GM23248 (cell line): ENCODE measurements at places on chromosomes 7 and 10. TPM values are rescaled to one million over a fixed set of nuclear protein-coding genes. Genes with fewer than 3 reads are reported as not detected.

The LRMDA gene
- total RNA-seq, result 0.13 TPM in 1 of 2 replicates, not detected in the other

The TTYH3 gene
- total RNA-seq, result 25.3 and 33.6 TPM in 2 replicates

The C10orf105 gene
- total RNA-seq, result not detected in 2 replicates

The ARHGEF5 gene
- 2.4 TPM in 2 replicates for total RNA-seq

The CALY gene
- 0.86 TPM in 1 of 2 replicates, not detected in the other for total RNA-seq

The GHRHR gene
- total RNA-seq, result not detected in 2 replicates

The SKIDA1 gene
- not detected in 2 replicates for total RNA-seq

The LIPM gene
- not detected in 2 replicates for total RNA-seq

The ZNF804B gene
- not detected in 2 replicates for total RNA-seq

The TDRD1 gene
- total RNA-seq, result not detected in 2 replicates

The IRF5 gene
- under 0.01 and 1.6 TPM in 2 replicates for total RNA-seq

GRCh38 chr7:128812514-128813168 lies 17.6 kb upstream of the FLNC start:
- DNase-seq, result no peak

GRCh38 chr10:12473491-12473890 lies 124.1 kb downstream of the CAMK1D start:
- DNase-seq, result no peak

GRCh38 chr10:17655567-17656146 lies 11.7 kb downstream of the STAM start:
- no peak for DNase-seq

DNA sequence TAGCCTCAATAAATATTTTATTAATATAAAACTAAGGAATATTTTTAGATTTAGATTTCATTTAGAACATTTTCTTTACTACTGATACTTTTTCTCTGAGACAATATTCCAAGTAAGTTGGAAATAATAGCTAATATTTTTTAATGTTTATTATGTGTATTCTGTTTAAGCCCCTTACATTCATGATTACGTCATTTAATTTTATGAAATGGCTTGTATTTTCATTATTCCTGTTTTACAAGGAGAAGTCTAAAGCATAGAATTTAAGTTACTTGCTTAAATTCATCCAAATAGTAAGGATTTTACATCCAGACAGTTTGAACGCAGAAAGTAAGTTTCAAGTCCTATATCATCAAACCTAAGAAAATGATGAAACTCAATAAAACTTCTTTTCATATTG lies 6.1 kb downstream of the DGKB start:
- no peak for DNase-seq

- no peak for DNase-seq
Measured at GRCh38 chr7:128951296-128951695, 13.6 kb downstream of the IRF5 start.

DNA sequence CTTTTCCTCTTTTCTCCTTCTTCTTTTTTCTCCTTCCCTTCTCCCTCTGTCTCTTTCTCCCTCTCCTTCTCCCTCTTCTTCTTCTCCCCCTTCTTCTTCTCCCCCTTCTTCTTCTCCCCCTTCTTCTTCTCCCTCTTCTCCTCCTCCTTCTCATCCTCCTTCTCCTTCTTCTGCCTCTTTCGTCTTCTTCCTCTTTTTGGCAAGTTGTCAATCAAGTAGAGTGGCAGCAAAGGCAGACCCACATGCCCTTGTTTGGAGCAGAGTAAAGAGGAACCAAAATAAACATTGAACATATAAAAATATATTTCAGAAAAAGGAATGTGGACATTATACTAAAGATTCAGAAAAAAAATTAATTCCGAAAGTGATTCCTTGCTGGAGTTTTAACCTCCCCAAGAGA lies 59.6 kb upstream of the ZNF33B start:
- no peak for DNase-seq

DNA sequence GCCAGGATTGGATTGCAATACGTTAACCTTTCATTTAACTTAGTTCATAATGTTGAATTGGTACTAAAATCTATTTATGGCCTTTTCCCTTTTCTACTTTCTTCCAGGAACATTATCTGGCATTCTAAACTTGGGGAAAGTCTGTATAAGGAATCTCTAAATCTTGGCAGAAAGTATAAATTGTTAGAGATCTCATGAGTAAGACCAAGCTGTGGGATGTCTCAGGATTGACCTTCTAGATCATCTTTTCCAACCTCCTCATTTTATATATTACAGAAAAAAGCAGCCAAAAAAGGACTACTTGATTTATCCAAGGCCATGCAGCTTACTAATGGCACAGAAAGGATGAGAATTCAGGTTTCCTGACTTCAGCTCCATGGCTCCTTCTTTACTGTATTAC lies 598.3 kb downstream of the INHBA start:
- DNase-seq, result peak; percentile 40

GRCh38 chr10:30980951-30981616 lies 50.6 kb downstream of the ZNF438 start:
- peak; percentile 76 for DNase-seq

DNA sequence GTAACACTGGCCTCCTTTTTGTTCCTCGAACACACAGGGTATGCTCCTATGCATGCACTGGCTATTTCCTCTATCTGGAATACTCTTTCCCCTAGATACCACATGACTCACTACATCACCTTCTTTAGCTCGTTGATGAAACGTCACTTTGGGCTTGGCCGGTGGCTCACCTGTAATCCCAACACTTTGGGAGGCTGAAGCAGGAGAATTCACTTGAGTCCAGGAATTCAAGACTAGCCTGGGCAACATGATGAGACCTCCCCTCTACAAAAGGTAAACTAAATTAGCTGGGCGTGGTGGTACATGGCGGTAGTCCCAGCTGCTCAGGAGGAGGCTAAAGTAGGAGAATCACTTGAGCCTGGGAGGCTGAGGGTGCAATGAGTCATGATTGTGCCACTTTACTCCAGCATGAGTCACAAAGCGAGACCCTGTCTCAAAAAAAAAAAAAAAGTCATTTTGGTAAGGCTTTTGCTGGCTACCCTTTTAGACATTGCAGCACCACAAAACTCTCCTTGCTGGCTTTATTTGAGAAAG lies 14.5 kb downstream of the ANKIB1 start:
- peak; percentile 15 for DNase-seq

GRCh38 chr10:73358331-73359279 lies at the start of gene CFAP70:
TSS of gene CFAP70 (minus strand) at chr10:73358864. CDS start at chr10:73354796, 4,068 bp downstream.
- peak; percentile 99 for DNase-seq

DNA sequence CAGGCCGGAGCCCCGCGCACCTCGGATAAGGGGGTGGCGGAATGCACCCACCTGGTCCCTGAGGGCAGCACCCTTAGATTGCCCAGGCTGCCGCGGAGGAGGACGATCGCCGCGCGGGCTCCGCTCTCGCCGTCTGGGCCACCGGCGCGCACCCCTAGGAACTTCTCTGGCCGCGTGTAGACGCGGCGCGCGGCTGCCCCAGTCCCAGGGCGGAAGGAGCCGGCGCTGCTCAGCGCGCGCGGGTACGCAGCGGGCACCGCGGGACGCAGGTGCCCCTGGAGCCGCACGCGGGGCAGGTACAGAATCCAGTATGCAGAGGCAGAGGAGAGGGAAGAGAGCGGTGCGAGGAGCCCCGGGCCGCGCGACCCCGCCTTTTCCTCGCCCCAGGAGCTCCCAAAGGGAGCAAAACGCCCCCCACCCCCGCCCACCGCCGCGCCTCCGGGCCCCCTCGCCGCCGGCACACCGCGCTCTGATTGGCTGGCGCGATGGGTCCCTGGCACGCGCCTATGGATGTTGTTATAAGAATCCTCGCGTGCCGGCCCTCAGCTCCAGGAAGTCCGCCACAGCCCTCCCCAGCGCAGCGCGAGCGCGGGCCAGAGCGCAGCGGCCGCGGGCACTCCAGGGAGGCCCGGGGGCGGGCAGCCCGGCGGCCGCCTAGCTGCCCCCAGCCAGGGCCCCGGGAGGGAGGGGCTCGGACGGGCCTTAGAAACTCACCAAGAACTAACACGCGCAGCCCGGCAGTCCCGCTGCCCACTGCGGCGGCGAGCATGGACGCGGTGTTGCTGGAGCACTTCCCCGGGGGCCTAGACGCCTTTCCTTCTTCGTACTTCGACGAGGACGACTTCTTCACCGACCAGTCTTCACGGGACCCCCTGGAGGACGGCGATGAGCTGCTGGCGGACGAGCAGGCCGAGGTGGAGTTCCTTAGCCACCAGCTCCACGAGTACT lies at the start of gene PTF1A:
Gene PTF1A, plus strand, starts transcription at position 549 of the 948 bp plus-strand sequence. Its CDS starts 219 bp downstream, at position 768.
- DNase-seq, result no peak

- DNase-seq, result peak; percentile 56
Measured at GRCh38 chr7:42315631-42316030, 78.6 kb upstream of the GLI3 start.

DNA sequence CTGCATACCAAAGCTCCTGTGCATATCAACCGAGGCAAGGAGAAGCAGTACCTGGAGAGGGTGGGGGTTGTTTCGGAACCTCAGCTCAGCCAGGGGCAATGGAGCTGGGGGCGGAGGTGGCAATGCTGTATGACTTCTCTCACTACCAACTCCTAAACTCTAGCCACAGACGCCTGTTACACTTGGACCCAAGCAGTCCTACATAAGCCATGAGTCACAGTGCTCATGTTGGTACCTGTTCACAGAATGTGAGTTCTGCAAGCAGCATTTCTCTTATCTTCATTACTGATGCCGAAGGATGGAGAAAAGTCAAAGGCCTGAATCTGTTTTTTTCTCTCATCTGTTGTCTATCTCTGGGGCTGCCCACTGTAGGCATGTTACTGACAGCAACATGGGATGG lies 3.2 kb upstream of the RAB18 start:
- DNase-seq, result no peak

GRCh38 chr7:40546616-40547501 lies 412.1 kb downstream of the SUGCT start:
- DNase-seq, result peak; percentile 35

- DNase-seq, result no peak
Measured at GRCh38 chr7:21640105-21640504, 97.3 kb downstream of the DNAH11 start.

GRCh38 chr10:49300140-49300974 lies 1.4 kb downstream of the C10orf71 start:
- DNase-seq, result no peak

DNA sequence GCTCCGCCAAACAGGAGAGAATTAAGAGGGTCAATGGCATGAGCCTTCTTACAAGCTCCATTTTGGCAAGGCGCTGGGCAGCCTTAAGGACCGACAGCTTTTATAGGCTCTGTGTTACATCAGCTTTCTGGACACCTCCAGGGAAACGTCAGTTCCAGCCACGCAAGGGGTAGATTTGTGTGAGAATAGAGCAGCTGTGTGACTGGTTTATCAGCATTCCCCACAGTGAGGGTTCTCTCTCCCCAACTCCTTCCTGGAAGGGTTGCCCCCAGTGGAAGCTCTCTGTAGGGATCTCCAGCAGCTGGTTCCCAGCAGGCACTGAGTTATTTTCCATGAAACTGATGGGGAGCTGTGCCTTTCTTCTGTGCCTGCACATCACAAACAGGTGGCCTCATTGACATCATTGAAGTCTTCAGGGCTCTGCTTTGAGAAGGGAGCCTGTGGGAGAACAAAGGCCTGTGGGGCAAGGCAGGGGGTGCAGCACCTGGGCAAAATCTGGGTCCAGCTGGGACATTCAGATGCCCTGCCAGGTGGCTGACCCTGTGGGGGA lies at the start of gene CUZD1:
Gene CUZD1, minus strand, starts transcription at position 75 of the 550 bp plus-strand sequence. Its CDS starts 14 bp downstream, at position 61.
- DNase-seq, result no peak

GRCh38 chr10:72855129-72855528 lies 38.4 kb upstream of the OIT3 start:
- no peak for DNase-seq

DNA sequence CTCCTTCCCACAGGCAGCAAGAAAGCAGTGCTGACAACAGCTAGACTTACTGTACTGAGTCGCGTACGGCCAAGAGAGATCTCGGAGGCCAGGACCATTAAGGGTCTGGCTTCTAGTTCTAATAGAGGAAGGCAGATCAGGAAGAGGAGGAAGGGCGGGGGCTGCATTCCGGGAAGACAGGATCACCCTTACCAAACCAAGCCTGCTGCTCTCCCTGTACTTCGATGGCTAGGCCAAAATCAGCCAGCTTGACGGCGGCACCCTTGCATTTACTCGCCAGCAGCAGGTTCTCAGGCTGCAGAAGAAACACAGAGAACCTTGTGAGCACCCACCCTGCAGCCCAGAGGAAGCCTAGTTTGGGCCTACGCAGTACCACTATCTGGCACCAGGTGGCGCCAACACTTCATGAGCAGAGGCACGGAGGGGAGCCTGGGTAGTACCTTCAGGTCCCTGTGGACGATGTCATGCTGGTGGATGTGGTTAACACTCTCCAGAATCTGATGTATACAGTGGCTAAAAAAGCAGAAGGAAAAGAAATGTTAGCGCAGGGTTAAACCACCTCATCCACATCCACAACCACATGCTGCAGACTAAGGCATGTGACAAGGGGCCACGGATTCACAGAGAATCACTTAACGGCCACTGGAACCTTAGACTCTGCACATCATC lies 25.4 kb downstream of the CAMK2G start:
- peak; percentile 88 for DNase-seq

GRCh38 chr7:81394029-81394428 lies 375.8 kb downstream of the HGF start:
- DNase-seq, result no peak

- DNase-seq, result no peak
Measured at GRCh38 chr10:49577182-49577925, 32.8 kb upstream of the SLC18A3 start.

- DNase-seq, result peak; percentile 73
Measured at GRCh38 chr7:90383422-90383821, 19.8 kb upstream of the CLDN12 start.

- DNase-seq, result no peak
Measured at GRCh38 chr10:5921746-5922145, 31.7 kb downstream of the FBH1 start.

- no peak for DNase-seq
Measured at GRCh38 chr7:25727446-25727845, 424.6 kb upstream of the NFE2L3 start.

DNA sequence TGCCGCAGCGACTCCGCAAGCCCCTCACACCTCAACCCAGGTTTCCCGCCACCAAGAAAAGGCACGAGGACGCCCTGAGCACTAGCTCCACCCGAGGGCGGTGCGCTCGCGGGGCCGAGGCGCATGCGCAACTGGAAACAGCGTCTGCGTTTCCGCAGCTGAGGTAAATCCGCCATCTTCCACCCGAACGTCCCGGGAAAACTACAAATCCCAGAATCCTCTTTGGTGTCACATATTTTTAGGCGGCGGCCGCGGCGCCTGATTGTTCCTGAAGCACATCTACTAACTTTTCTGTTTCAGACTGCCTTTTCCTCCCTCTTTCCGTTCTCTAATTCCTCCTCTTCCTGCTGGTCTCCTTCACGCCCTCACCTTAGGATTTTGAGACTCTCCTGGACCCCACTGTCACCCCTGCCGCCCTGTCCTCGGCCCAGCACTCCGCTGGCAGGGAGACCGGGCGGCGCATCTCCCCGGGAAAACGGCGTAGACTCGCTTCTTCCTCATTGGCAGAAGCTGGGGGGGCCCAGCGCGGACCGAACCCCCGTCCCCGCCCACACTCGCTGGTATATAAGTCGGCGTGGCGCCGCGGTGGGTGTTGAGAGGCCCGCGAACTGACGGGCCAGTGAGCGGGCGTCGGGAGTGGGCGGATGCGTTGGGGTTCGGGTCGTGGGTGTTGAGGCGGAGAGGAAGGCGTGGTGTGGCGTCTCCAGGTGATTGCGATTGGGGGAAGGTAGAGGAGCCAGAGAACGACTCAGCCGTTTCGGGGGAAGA lies at the start of gene ZCWPW1:
Gene ZCWPW1, minus strand, starts transcription at position 505 of the 768 bp plus-strand sequence. CDS start 8,054 bp downstream, outside the sequence.
- peak; percentile 97 for DNase-seq
